CD8-positive, alpha-beta memory T cell (primary cell): ENCODE measurements at places on chromosomes 13 and 19. TPM values are rescaled to one million over a fixed set of nuclear protein-coding genes. Genes with fewer than 3 reads are reported as not detected.
A peak's percentile ranks its signal among the peaks of the same experiment; 100 is the strongest.

GRCh38 chr13:100154842-100155416 is 66.0 kb downstream of the PCCA start:
- DNase-seq, result no peak

GRCh38 chr19:7897292-7897691 is 6.4 kb upstream of the MAP2K7 start:
- no peak for DNase-seq

GRCh38 chr19:3163230-3163886 is 15.2 kb upstream of the S1PR4 start:
- peak; percentile 57 for DNase-seq

DNA sequence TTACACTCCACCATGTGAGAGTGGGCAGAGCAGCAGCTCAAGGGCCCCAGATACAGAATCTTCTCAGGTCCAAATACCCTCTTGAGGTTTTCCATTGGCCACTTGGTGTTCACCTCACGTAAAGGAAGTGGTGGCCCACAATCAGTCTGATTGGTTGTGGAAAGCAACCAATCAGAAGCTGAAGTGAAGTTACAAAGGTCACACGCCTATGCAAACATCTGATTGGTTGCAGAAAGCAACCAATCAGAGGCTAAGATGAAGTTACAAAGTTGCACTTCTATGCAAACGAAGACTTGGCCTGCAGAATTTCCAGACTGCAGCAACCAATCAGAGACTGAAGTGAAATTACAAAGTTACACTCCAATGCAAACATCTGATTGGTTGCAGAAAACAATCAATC is 14.3 kb upstream of the TM9SF2 start:
- no peak for DNase-seq

DNA sequence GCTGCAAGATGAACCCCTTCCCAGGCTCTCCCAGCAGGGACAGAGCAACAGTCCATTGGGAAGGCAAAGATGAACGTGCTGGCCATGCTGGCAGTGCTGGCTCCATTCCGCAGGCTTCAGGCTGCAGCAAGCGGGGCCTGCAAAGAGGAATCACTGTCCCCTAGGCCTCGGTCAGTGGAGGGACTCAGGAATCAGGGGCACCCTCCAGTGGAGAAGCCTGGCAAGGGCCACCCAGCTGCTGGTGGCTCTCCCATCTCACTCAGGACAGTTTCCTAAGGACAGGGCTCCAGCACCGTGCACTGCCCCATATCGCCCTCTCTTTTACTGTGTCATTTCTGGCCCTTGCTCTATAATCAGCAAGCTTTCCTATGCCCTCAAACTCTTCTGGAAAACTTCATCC is 498.6 kb downstream of the EFNB2 start:
- DNase-seq, result no peak

- no peak for DNase-seq
These were observed 383.7 kb downstream of the DIAPH3 start for GRCh38 chr13:59780058-59780457.

The ZNF700 gene
- polyA plus RNA-seq, result 3.3 TPM

DNA sequence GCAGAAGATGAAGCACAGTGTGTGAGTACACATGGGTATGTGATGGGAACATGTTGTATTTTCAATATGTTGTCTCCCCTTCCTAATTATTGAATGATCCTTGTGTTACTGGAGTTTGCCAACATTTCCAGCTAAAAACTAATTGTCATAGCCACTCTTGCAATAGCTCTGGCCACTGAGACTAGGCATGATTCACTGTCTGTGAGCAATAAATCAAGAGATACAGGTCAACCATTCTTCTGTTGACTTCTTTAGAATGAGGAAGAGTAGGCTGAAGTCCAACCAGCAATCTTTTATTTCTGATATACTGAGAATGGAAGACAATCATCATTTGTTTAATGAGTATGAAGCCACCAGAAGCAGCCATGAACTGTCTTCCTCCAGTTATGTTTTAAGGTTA is 413.9 kb downstream of the SLITRK5 start:
- no peak for DNase-seq
